ENCODE measurements at places on chromosomes 5 and 9.

GRCh38 chr5:110716247-110717245, 9.9 kb downstream of the TMEM232 start:
- no peak for DNase-seq

DNA sequence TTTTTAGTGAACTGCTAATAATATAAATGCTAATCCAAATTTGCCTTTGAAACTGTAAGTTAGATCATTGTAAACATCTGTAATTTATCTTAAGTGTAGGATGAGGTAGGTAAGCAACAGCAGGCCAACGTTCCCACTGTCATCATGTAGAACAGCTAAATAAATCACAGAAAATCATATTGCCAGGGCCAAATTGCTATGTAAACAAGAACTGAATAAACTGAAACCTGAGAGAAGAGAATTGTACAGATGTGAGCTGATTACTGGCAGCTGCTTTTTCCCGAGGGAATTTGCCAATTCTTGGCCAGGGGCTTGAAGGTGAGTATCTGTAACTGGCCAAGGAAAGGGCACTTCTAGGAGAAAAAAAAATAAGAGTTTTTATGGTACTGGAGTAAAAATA, 97.6 kb downstream of the CDH10 start:
- no peak for DNase-seq

DNA sequence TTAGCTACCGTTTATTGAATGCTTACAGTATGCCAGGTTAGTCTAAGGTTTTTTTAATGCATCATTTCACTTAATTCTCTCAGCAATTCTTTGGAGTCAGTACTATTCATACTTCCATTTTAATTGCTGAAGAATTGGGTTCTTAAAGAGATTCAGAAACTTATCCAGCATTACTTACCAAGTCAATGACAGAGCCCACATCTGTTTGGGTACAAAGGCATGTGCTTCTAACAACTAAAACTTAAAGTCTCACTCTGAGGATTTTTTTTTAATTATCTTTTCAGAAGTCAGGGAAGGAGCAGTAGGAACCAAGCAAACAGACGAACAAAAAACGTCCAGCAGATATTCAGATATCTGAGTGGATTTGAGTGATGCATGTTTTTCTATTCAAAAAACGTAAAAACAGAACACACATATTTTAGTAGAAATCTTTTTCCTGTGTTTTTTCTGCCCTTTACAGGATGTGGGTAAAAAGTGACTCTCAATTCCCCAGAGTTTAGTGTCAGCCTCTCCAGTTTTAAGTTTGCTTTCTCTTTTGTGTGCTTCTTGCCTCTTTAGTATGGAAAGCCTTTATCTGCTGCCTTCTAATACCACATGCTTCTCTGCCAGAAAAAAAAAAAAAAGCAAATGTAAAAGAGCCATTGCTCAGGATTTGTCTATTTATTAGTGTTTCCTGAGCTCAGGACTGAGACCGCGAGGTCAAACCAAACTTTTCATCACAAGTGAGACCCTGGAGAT, 118.0 kb downstream of the PRKACG start:
- no peak for DNase-seq

DNA sequence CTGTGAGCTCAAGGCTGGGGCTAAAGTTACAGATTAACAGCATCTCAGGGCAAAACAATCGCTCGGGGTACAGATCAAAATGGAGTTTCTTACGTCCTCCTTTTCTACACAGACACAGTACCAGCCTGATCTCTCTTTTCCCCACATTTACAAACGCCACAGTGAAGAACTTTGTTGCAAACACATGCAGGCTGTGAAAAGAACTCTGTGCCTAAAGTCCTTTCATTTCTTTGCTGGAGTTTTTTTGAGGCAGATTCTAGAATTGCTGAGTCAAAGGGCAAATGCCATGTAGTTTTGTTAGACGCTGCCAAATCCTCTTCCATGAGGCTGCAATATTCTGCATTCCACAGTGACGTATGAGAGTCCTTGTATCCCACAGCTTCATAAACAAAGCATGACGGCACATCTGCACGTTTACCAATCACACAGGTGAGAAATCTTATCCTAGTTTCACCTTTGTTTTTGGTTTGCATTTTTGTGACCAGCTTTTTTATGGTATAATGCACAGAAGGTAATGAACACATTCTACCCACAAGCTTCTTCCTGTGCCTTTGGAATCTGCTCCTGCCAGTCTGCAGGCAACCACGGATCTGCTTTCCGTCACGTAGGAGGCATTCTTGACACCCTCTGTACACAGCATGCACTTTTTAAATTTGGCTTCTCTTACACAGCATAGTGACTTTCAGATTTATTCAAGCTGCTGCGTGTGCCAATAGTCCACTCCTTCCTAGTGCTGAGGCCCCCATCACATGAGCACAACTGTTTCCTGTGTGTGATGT, 44.6 kb upstream of the LPCAT1 start:
- DNase-seq, result peak; percentile 71

- DNase-seq, result no peak
These were observed 33.7 kb upstream of the TXN start for GRCh38 chr9:110290001-110290400.

DNA sequence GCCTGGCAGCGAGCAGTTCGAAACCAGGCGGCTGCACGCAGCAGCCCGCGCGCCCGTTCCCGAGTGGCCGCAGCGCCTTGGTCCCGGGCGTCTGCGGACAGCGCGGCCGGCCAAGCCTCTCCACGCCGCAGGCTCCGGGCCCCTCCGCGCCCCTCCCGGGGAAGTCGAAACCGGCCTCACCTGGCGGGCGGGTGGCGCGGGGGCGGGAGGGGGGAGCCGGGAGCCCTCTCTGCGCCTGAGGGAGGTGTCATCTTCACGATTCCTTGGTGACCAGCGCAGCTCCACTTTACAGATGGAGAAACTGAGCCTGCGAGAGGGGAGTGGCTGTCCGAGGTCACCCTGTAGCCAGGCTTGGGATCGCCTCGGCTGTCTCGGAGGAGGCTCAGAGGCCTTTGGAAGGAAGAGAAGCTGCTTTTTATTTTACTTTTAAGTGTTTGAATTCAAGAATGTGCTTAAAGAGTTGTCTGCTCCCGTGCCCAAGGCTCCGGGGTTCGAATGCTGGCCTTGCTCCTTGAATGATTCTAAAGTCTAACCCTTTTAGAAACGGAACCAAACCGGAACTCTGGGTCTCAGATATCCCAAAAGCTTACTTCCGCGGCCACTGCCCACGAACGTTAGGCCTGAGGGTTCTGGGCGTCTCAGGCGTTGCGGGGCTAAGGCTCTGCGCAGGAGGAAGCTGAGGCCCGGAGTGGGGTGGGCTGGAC, 662 bp downstream of the SUSD3 start:
- no peak for DNase-seq

- no peak for DNase-seq
These were observed 125.1 kb upstream of the PAM start for GRCh38 chr5:102629827-102630605.

DNA sequence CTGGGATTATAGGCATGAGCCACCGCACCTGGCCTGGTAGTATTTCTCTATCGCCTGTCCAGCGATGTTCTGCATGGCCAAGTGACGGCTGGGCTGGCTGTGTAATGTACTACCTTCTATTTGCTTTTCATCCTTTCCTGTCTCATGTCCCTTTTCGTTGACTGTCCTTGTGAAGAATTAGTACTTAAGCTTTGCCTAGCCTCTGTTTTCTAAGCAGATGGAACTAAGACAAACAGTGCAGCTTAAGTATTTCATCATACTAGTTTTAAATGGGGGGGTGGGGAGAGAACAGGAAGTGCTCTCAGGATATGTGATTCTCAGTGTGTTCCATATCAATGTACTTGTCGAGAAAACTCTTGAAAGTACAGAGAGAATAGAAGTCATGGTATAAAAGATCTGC, 31.7 kb upstream of the CCL21 start:
- no peak for DNase-seq

GRCh38 chr5:72465066-72465465, 42.1 kb downstream of the ZNF366 start:
- no peak for DNase-seq

Data from fibroblast of the conjunctiva (primary cell).